ENCODE measurements at places on chromosomes 1 and 21.
A peak's percentile ranks its signal among the peaks of the same experiment; 100 is the strongest.

DNA sequence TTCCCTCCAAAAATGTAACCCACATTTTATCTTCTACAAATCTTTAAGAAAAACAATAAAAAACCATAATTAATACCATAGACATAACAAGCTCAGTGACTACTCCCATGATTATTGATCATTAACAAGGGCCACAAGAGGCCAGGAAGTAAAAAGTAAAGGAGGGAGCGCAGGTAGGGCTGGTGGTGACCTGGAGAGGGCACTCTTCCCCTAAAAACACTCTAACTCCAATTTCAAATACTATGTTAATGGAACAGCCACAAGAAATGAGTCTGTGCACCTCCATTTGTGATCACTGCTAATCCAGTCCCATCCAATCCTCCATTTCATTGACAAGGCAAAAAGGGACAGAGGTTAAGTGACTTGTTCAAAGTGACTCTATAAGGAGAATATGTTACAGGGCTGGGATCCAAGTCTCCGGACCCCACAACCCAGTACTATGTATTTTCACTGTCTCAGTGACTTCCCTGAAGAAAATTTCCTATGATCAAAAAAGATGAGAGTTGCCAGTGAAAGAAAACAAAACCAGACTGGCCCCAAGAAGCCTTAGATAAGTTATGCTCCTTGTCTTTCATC, 41.2 kb upstream of the CFAP298 start:
- DNase-seq = no peak

- no peak for DNase-seq
These were observed 5.4 kb downstream of the CCDC190 start for GRCh38 chr1:162855461-162856150.

GRCh38 chr1:201346337-201346939, 31.0 kb downstream of the TNNT2 start:
- no peak for DNase-seq

GRCh38 chr1:151716771-151717631, at the start of gene CELF3:
Gene CELF3 (minus strand): TSS chr1:151716803. CDS start chr1:151716020, 783 bp downstream.
- DNase-seq = peak; percentile 97

- DNase-seq = no peak
These were observed 222.8 kb upstream of the ZRANB2 start for GRCh38 chr1:71303617-71304041.

DNA sequence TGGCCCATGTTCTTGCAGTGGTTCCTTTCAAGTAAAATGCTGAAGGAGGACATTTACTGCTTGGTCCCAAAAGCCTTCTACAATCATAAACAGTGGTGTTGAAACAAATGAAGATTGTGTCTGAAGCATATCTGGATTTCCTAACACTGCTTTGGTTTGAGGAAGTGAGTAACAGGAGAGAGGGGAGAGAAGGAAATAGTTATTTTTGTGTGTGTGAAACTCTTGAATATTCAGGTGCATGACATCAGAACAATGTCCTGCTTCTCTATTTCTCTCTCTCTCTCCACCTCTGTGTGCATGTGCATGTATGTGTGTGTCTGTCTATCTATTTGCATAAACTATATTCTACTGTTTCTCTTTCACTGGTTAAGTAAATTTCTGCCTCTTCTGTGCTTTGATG, 61.4 kb upstream of the TNFSF18 start:
- no peak for DNase-seq

DNA sequence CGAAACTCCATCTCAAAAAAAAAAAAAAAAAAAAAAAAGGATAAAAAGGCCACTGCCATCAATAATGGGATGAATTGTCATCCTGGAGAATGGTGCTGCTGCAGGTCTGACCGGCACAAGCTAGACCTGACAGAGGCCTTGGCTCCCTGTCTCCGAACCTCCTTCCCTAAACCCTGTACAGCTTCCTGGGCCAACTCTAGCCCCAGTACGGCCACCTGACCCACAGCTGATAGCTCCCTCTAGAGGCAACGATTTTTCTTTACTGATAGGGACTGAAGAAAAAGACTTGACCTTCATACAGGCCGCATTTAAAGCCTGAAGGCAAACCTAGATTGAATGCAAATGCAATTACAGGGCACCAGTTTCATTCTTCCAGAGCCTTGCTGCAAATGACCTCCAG, 30.7 kb downstream of the NOL9 start:
- DNase-seq = no peak

DNA sequence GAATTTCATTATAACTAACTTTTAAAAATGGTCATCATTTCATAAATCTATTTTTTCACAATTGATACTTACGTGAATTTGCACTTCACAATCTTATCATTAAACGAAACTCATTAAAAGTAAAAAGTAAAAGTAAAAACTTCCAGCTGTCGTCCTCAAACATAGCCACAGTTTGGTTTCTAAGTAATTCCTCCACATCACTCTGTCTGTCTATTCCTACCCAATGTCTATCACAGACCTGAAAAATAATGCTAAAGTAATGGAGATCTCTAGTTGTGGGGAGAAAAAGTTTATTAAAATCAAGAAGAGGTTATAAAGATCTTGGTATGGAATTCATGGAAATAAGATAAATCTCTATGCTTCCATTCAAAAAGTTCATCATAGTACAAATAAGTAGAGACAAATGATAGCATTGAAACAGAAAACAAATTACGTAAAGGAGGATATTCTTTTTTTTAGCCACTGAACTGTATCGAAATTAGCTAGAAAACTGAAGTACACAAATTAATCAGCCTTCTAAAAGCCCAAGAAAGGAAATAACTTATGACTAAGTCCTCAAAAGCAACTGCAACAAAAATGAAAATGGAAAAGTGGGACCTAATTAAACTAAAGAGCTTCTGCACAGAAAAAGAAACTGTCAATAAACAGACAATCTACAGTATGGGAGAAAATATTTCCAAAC, 148.6 kb downstream of the TIAM1 start:
- DNase-seq = no peak

- no peak for DNase-seq
These were observed 53.3 kb upstream of the ZC3H11B start for GRCh38 chr1:219666242-219666641.

- no peak for DNase-seq
These were observed 19.4 kb downstream of the NTPCR start for GRCh38 chr1:232969799-232970198.

- no peak for DNase-seq
These were observed 65.2 kb downstream of the PSMG1 start for GRCh38 chr21:39118061-39118460.

GRCh38 chr1:233470741-233471499, 143.0 kb upstream of the KCNK1 start:
- DNase-seq = no peak

Data from NCI-H2081 treated with DMSO at 0.1 percent for 48 hours (cell line).